Omental fat pad (tissue), 4 donors: ENCODE measurements at places on chromosomes 7 and 10. TPM values are rescaled to one million over a fixed set of nuclear protein-coding genes. Genes with fewer than 3 reads are reported as not detected.

The LEP gene
- total RNA-seq: 715 TPM

The STAG3 gene
- 0.75 TPM for total RNA-seq

DNA sequence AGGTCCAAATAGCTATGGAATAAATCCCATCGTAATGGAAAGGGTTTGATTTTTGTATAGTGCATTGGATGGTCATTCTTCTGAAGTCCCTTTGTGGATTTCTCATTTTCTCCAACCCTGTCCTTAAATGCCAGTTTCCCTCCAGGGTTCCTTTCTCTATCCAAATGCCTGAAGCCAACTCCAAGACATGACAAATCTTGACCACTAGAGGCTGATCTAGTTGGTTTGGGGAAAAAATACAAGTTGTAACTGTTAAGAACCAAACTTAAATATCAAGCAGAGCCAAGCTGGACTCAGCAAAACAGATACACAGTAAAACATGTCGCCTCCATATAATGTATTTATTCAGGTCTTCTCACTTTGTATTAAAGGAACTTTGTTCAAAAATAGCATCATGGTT lies 28.7 kb downstream of the FRMD4A start:
- DNase-seq: no peak

DNA sequence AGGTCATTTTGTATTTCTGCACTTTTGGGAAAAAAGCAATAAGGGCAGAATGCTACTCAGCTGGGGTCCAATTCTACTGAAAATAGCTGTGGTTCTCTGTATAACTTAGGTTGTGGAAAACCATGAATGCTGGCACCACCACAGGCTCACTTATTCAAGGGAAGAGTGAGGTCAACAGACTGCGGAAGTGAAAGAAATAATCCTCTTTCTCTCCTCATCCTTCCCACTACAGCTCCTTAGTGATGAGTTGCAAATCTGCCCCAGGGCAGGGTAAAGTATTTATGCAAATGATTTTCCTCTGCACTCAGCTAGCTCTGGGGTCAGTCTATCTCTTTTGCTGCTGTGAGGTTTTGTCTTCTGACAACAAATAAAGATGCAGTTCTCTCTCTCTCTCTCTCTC lies 74.1 kb upstream of the PTPRZ1 start:
- DNase-seq: no peak

- no peak for DNase-seq
Measured at GRCh38 chr7:27774717-27775328, 34.9 kb downstream of the TAX1BP1 start.

GRCh38 chr7:28106321-28106829 lies 74.2 kb downstream of the JAZF1 start:
- DNase-seq: no peak

GRCh38 chr7:82605247-82605864 lies 161.8 kb upstream of the CACNA2D1 start:
- no peak for DNase-seq
